ENCODE measurements at places on chromosomes 12 and 14.

- DNase-seq, result no peak
Measured at GRCh38 chr14:55138091-55138490, 9.0 kb downstream of the LGALS3 start.

GRCh38 chr12:107368586-107368985 is 275.2 kb upstream of the CRY1 start:
- DNase-seq, result no peak

GRCh38 chr12:69331909-69332684 is 16.1 kb upstream of the LYZ start:
- no peak for DNase-seq

DNA sequence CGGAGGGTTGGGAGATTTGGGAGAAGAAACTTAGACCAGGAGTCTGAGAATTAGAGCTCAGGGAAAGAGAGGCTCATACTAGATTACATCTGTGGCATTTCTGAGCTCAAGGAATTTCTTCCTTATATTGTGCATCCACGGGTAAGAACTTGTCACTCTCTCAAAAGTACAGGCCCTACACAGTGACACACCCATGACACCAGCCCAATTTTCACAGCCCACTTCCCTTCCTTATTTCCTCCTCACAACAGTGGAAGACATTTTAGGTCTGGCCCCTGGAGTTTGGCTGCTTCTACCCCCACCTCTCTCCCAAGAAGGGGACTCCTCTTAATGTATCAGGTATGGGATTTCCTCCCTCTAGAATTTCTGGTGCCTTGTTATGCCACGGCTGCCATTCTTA is 9.2 kb upstream of the ZNF385A start:
- DNase-seq, result no peak

GRCh38 chr12:101597164-101597563 is 2.4 kb downstream of the MYBPC1 start:
- no peak for DNase-seq

DNA sequence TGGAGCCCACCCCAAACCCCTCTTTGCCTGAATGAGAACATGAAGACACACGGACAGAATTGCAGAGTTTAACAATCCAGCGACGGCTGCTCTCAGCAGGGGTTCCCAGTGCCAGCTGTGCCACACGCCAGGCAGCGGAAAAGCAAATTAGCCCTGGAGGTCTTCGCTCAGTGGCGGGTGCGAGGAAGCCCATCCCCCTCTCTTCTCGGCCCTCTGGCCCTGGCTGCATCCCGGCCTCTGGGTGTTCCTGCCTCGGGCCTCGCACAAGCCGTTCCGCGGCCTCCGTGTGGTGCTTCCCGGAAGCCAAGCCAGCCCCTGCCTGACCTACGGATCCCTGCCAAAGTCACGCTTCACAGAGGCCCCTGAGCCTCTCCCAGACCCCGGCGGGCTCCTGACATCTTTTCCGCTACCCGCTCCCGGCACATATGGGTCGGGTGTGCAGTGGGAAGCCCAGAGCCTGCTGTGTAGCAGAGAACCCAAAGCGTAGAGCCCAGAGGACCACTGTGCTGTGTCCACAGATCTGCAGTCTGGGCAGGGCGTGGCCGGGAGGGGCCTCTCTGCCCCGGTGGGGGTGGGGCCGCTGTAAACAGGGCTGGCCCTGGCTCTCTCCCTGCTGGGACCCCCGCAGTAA is 70.7 kb upstream of the GALNT9 start:
- no peak for DNase-seq

DNA sequence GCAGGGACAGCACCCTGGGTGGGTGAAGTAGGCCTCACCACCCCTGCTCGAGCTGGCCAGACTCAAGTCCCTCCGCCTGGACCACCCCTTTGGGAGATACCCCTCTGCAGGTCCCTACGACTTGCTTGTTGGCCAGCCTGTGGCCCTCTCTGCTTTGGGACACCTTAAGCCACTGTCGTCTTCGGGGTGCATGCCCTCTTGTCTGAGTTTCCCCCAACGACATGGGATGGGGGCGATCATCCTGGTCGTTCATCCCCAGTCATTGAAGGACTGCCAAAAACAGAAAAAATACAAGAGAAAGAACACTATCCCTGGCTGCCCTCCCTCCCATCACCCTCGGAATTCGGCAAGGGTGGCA is 151.1 kb downstream of the DPF3 start:
- no peak for DNase-seq

- no peak for DNase-seq
Measured at GRCh38 chr12:94726236-94726835, 76.0 kb upstream of the TMCC3 start.

DNA sequence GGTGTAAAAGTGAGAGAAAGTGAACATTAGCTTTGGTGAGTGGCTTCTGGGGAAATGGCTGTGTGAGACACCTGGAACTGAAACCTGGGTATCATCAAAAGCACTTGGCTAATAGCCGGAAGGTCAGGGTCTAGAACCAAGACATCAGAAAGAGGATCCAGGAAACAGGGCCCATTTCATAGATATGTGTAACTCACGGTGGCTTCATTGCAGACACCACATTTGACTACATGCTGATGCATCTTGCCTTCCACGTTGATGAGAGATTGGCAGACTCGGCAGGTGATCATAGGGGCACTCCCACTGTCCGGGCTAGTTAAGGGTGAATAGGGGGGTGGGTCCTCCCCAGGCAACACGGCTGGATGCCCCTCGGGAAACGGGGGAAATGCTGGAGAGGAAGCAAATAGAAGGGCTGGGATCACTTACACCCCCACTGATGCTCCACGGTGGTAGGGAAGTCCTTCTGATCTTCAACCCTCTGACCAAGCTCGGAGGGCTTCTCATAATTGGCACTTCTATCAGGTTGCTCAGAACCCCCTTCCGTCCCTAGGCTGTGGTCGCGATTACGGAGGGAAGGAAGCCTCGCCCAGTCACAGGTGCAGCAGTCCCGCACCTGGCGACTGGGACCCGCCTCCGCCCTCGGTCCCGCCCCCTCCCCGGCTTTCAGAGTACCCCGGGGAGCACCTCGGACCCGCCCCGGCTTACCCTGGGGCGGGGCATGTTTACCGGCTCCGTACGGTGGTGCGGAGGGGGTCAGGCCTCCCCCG is 593 bp downstream of the PIP4P1 start:
- no peak for DNase-seq

DNA sequence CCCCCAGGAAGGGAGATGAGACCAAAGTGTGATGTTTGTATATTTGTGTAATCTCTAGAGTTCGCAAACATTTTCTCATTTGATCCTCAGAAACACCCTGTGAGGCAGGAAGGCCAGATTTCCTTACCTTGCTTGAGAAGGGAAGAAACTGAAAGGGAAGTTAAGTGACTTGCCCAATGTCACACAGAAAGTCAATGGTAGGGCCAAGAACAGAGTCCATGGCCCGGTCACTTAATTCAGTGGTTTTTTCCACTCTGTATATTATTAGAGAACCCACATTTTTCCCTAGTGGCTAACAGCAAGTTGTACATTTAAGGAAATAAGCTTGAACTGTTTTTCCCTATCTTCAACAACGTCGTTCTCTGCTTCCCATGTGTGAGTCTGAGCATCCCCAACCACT is 25.6 kb upstream of the CHPT1 start:
- no peak for DNase-seq

- DNase-seq, result no peak
Measured at GRCh38 chr12:47376927-47377326, 297.2 kb upstream of the AMIGO2 start.

DNA sequence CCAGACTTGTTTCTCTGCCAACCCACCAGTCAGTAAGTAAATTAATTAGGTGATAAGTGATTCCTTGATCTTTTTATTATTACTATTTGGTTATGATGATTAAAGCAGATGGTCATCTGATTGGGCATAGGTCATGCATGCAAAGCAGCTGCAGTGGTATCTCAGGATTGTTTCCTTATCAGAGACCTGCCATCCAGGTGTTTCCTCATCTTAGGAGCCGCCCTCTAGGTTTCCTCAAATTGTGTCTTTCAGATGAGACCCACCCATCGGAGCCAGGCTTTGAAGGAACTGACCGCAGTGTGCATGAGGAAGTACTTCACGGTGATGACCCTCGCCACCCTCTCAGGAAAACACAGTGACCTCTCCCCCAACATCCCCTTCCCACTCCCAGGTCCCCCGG is 63.3 kb downstream of the ZFP36L1 start:
- no peak for DNase-seq

GRCh38 chr12:32595251-32595650 is 83.8 kb upstream of the DNM1L start:
- peak; percentile 74 for DNase-seq

DNA sequence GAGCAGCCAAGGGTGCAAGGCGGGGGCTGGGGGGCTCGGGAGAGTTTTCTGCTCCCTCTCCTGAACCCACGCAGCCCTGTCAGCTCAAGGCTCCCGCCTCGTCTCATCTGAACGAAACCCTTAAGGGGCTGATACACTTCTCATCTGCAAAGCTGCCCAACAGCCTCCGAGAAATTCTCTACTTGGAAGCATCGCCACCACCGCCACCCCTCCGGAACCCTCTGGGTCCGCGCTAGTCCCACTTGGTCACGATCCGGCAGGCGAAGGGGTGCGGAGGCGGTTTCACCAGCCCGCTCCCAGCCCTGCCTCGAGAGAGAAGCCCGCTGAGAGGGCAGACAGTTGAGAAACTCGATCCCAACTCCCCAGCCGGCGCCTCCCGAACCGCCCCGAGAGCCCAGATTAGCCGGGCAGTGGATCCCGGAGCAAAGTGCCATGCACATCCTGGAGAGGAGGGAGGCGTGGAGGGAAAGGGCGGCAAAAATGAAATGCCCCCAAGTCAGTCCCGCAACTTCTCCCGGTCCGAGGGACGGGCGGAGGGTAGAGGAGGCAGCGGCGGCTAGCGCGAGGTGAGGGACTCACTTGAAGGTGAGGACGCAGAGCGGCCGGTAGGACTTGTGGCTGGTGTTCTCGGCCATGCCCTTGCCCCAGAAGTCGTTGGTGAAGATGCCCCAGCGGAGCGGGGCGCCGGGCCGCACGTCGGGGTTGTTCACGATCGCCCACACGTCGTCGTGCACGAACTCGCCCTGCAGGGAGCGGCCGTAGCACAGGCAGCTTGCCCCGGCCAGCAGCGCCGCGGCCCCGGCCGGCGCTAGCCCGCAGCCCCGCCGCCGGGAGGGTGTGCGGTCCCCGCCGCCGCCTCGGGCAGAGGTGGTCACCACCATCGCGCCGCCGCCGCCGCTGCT is 620 bp downstream of the TMTC1 start:
- DNase-seq, result peak; percentile 29

DNA sequence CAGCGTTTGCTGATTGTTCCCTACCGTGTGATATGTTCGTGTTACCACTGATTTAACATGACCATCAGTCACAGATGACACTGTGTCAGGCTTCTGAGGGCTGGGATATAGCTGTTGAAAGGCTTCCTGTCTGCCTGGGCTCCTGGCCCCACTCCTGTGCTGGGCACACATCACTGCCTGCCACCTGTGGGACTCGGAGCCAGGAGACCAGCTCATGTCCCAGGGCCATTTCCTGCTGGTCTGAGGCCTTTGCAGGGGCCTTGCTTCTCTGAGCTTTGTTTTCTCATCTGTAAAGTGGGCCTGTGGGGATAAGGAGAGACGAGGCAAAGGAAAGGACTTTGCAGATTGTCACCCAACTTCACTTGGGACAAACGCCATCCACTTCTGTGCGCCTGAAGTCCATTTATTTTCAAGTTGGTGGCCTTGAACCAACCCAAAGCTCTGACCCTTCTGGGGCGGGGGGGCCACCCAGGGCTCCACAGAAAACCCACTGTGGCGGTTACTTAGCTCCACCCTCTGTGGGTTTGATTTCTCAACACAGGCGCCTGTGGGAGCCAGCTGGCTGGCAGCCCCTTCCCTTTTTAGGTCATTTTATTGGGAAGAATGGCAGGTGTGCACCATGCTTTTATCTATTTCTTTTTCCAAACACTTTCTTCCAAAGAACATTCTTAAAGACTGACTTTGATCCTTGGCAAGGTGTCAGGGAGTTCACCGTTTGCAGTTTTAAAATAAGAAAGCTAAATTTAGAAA is 54.1 kb downstream of the BEGAIN start:
- peak; percentile 2 for DNase-seq

DNA sequence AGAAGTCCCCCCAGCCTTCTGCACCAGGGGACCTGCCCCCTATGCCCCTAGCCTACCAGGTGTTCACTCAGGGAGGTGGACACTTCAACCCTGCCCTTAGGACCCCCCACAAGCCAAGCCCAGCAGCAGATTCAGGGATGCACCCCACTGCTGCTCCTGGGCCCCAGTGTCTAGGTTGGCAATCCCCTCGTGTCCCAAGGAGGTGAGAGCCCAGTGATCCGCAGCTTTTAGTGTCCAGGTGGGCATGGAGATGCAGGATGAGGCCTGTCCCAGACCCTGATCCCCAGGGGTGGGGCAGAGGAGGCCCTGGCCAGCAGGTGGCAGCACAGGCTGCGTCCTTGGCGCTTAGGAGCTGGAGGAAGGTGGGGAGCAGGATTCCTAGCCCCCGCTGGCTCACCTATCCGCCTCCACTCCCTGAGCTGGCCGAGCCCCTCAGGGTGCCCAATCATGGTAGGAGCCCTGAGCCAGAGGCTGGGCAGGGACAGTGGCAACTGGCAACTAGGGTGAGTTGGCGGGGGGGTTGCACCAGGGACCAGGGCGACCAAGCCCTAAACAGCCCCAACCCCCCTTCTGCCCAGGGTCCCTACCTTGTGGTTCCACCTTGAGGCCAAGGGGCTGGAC is 4.1 kb downstream of the CKB start:
- DNase-seq, result no peak

DNA sequence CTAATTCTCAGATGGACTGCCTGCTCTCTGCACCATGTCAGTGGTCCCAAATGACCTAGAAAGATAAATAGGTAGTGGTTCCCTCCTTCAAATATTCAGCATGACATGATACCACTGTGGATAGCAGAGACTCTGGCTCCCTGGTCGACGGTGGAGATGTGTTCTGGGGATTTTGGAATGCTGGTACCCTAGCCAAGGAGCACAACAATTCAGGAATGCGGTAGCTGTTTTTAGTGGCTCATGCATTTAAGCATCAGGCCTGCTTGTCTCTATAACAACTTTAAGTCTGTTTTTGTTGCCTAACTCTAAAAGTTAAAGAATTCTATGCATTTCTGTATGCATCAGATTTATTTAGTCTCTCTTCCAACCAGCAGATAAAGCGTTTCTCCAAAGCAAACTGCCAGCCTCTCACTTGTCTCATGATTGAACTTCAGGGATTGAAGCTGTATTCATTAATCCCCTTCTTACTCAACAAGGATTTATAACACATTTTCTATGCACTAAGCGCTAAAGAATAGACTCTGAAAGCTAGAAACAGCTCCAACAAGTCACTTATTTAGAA is 164.9 kb upstream of the BMP4 start:
- DNase-seq, result no peak

DNA sequence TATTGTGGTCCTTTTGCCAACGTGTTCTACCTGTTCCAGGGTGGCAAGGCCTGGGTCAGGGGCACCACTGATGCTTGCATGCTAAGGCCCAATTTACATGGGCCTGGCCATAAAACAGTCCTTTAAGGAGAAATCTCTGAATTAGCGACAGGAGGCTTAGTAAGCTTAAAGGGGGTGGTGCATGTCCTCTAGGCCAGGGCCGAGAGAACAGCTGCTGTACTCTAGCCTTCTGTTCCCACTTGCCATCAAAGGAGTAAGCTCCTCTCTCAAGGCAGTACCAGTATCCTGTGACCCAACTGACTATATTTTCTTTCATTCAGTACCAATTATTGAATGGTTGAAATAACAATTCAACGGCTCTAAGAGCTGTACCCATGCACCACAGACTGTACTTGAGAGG is 67.7 kb upstream of the ZDHHC17 start:
- DNase-seq, result no peak

GRCh38 chr12:29534935-29535334 is 37.4 kb upstream of the OVCH1 start:
- DNase-seq, result peak; percentile 30

- no peak for DNase-seq
Measured at GRCh38 chr14:93135399-93135798, 19.7 kb upstream of the ITPK1 start.

Data from HCEC 1CT (cell line).